Kidney glomerular epithelial cell (primary cell): ENCODE measurements at places on chromosomes 2 and 18.

DNA sequence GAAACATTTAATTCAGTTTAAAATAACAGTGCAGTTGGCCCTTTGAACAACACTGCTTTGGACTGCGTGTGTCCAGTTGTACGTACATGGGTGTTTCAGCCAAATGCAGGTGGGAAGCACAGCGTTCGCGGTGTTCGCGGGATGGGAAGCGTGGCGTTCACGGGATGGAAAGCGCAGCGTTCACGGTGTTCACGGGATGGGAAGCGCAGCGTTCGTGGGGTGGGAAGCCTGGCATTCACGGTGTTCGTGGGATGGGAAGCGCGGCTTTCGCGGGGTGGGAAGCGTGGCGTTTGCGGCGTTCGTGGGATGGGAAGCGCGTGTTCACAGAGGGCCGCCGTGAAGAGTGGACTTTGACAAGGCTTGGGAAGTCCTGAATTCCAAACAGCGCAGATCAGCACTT is 47.6 kb downstream of the CTDP1 start:
- no peak for DNase-seq

DNA sequence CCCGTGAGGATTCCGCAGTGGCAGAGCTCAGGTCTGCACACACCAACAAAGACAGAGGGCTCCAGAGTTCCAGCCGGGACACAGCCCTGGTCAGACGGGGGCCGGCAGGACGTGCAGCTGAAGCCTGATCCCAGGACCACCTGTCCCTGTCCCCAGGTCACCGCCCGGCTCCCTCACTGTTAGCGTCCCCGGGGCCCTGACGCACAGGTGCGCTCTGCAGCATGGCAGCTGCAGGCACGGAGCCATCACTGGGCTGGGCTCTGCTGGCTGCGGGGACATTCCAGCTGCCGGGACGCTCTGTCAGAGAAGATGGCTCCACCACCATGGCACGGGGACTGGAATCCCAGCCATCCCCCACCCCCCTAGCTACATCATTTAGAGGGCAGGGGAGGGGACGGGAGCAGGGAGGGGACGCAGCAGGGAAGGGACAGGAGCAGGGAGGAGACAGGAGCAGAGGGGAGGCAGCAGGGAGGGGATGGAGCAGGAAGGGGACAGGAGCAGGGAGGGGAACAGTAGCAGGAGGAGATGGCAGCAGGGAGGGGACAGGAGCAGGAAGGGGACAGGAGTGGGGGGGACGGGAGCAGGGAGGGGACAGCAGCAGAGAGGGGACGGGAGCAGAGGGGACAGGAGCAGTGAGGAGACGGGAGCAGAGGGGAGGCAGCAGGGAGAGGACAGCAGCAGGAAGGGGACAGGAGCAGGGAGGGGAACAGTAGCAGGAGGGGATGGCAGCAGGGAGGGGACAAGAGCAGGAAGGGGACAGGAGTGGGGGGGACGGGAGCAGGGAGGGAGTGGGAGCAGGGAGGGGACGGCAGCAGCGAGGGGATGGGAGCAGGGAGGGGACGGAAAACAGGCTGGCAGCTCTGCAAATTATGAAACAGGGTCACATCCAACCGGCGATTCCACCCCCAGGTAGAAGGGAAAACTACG is 39.8 kb downstream of the SLC66A2 start:
- DNase-seq = no peak

DNA sequence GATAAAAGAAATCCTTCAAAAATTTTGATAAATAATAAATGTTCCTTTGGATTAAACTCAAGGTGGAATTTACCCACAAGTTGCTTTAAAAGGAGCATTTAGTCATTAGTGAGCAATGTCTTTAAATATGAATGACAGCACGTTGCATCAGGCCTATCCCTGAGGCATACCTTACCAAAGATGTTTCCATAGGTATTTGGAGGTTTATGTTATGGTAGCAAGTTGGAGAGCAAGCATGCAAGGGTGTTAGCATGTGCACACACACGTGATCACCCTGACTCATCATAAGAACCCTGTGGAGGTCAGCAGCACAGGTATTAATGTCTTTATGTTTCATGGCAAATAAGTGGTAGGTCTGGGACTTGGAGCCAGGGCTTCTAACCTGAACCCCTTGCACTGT is 159.9 kb downstream of the ACTR3 start:
- DNase-seq = no peak

GRCh38 chr2:8606226-8606625 is 75.6 kb upstream of the ID2 start:
- no peak for DNase-seq

DNA sequence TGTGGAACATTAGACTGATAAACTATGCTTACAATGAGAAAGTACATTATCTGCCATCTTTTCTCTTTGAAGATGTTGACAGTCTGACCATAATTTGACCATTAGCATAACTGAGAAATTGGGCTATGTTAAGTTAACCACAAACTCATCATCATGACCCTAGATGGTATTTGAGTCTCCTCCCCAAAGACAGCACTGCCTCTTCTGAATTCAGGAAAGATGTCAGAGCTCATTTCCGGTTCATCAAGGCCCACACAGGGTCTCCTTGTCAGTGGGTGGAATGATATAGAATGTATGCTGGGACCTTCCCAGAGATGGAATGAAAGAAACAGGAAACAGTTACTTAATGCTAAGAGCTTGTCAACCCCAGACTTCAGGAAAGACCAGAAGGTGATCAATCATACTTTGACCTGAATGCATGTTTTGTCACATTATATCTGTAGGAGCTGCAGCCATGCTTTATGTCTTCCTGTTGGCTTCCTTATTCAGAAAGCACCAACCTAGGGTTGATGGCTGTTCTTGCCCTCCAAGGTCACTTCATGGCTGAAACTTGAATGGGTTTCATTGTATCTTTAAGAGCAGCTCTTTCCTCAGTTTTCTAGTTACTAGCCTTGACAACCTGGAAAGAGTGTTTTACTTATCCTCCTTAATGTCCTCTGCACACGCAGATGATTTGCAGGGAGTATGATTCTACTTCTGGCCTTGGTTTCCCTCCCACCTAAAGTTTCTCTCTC is 99.1 kb upstream of the NEUROD1 start:
- no peak for DNase-seq

DNA sequence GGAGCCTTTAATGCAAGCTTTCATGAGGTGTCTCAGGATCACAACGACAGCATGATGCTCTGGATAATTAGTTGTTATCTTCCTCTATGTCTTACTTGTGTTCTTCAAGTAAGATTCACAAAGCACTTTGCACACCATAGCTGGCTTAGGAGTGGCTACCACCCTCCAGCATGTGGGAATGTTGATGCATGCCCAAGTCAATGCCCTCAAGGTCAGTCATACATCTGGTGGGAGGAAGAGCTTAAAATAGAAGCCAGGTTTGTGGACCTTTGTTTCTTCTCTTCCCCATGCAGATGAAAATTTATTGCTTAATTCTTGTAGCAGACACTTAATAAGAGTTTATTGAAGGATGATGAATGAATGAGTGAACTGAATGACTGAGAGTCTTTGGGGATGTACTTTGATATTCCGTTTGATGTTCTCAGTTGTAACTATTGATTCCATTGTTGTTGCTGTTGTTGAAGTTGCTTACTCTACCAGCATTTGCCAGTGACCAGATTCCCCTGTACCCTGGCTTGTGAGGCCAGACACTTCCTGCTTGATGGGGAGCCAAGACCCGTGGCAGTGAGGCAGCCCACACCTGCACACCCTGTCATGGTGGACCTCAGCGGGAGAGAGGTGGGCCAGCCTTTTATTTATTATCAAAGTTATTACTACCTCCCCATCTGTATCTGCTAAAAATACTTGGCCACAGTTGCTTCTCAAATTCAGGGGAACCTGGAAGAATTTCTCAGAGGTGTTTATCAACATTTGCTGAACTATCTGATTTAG is 137.8 kb downstream of the LAMA3 start:
- no peak for DNase-seq

GRCh38 chr2:60336442-60337141 is 216.9 kb downstream of the BCL11A start:
- no peak for DNase-seq

- DNase-seq = no peak
These were observed 33.2 kb upstream of the AGAP1 start for GRCh38 chr2:235460548-235461047.

- no peak for DNase-seq
These were observed 38.0 kb downstream of the VSNL1 start for GRCh38 chr2:17578466-17578928.

GRCh38 chr18:10526561-10526949 is 728 bp downstream of the NAPG start:
- DNase-seq = no peak

GRCh38 chr2:86036669-86037138 is 69.0 kb downstream of the POLR1A start:
- no peak for DNase-seq

GRCh38 chr2:121887513-121888188 is 132.2 kb downstream of the TSN start:
- DNase-seq = no peak

DNA sequence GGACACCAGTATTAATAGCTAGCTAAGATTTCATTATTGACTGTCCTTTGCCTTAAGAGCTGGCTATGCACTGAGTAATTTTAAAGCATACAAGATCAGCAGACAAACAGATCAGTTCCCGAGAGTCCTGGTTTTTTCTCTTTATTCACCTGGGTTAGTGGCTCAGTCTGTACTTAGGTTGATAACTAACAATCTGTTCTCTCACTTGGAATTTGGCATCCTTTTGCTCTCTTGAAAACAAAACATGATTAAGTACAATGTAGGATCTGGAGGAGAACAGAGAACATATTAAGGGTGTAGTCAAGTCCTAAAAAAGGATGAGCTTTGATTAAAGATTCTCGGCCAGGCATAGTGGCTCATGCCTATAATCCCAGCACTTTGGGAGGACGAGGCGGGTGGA is 16.6 kb downstream of the ARPC2 start:
- no peak for DNase-seq

- no peak for DNase-seq
These were observed 60.1 kb downstream of the GBX2 start for GRCh38 chr2:236107942-236108625.

- no peak for DNase-seq
These were observed 1.5 kb downstream of the POU3F3 start for GRCh38 chr2:104855221-104856085.

DNA sequence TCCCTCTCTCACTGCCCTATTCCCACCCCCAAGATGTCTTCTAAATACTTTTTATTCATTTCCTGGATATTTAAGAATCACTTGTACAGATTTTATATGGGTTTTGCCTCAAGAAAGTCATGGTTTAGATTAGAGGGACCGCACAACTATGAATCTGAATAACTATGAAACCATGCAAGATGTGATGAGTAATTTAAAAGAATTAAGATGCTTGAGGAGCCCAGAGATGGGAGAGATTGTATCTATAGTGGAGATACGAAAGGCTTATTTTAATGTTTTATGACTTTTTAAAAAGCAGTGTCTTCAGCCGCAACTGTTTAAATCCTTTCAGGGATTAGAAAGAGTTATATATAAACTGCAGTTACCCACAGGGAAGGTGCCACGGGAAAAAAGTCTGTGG is 324.1 kb downstream of the LPIN1 start:
- DNase-seq = no peak

DNA sequence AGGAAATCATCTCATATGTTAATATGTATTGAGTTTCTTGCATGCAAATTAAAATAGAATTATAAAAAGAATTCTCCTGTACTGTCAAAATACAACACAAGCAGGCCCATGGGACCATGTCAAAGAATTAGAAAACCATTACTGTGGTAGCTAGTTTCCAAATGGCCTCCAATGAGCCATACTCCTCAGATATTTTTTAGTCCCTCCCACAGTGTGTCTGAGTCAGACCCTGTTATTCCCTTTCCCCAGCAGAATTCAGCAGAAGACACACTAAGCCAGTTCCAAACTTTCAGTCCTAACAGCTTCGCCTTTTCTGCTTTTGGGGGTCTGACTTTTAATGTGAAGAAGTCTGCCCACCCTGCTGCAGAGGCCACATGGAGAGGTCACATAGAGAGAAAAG is 86.7 kb downstream of the FIGN start:
- no peak for DNase-seq

DNA sequence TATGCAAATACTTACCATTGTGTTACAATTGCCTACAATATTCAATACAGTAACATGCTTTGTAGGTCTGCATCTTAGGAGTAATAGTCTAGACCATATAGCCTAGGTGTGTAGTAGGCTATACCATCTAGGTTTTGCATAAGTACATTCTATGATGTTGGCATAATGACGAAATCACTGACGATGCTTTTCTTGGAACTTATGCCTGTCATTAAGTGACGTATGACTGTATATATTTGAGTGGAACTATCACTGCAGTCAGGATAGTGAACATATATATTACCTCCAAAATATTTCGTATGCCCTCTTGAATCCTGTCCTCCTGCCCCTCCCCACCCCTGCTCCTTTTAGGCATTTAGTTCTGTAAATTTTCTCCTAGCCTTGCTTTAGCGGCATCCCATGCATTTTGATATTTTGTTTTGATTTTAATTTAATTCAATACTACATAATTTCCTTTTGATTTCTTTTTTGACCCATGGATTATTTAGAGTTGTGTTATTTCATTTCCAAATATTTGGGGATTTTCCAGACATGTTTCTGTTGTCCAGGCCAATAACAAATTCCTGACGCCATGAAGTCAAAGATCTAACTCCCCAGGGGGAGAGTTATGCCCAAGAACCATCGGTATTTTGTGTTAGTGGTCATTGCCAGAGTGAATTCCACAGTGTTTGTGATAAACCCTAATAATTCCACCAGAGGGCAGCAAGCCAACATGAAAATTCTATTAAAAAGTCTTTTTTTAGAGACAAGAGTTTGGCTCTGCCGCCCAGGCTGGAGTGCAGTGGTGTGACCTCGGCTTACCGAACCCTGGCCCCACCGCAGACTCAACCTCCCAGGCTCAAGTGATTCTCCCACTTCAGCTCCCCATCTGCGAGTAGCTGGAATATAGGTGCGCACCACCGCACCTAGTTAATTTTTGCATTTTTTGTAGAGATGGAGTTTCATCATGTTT is 24.2 kb upstream of the CASP8 start:
- DNase-seq = peak; percentile 59

DNA sequence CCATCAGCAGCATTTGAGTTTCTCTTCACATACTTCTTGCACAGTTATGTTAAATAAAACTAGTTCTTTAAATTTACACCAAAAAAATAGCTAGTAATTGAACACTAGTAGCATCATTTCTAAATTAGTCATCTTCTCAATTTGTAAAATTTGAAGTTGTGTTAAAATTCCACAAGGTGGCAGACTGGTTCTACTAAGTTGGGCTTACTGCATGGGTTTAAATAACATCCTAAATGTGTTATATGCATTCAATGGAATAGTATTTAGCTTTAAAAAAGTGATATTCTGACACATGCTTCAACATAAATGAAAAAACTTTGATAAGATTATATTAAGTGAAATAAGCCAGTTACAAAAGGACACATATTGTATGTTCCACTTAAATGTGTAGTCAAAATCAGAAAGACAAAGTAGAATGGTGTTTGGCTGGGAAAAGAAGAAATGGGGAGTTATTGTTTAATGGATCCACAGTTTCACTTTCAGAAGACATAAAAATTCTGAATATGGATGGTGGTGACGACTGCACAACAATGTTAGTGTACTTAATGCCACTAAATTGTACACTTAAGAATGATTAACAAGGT is 28.7 kb upstream of the RPRD1A start:
- peak; percentile 52 for DNase-seq

DNA sequence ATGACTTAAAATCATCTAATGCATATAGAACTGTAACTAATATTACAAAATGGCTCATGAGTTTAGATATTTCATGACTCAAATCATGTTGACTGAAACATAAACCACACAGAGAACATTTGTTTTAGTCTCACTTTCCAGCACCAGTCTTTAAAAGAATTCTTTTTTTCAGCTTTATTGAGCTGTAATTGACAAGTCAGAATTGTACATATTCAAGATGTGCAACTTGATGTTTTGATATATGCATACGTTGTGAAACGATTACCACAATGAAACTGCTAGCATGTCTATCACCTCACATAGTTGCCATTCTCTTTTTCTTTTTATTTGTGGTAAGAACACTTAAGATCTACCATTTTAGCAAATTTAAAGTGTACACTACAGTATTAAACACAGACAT is 25.0 kb upstream of the TMEM178A start:
- no peak for DNase-seq
